SJCRH30 (cell line): ENCODE measurements at places on chromosomes 7 and 10. TPM values are rescaled to one million over a fixed set of nuclear protein-coding genes. Genes with fewer than 3 reads are reported as not detected.
A peak's percentile ranks its signal among the peaks of the same experiment; 100 is the strongest.

- no peak for DNase-seq
Observed at GRCh38 chr7:31776616-31777015, 89.6 kb downstream of the PPP1R17 start.

The PKD2L1 gene
- not detected in 2 replicates for total RNA-seq

The MCU gene
- total RNA-seq: 51.2 and 53.7 TPM in 2 replicates

The SEMA3D gene
- 4.7 and 5.5 TPM in 2 replicates for total RNA-seq

GRCh38 chr7:106392590-106392989, 107.8 kb upstream of the NAMPT start:
- no peak for DNase-seq

The NKX1-2 gene
- 0.24 and 0.56 TPM in 2 replicates for total RNA-seq

The MASTL gene
- total RNA-seq: 78.8 and 86.7 TPM in 2 replicates

DNA sequence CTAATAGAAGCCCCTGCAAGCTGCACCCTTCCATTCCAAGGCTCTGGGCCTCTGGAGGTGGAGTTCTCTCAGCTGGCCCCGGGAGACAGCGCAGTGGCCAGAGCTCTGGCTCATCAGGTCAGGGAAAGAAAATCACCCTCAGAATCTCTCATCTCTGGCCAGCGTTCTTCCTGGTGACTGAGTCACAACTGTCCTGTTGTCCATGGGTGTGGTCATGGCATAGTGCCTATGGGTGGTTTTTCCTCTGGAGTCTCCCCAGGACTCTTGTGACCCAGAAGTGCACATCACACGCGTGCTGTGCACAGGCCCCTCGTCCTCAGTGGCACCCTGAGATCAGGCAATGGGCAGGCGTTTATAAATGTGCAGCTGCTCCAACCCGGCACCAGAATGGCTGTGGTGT, 27.4 kb upstream of the FXYD4 start:
- no peak for DNase-seq

DNA sequence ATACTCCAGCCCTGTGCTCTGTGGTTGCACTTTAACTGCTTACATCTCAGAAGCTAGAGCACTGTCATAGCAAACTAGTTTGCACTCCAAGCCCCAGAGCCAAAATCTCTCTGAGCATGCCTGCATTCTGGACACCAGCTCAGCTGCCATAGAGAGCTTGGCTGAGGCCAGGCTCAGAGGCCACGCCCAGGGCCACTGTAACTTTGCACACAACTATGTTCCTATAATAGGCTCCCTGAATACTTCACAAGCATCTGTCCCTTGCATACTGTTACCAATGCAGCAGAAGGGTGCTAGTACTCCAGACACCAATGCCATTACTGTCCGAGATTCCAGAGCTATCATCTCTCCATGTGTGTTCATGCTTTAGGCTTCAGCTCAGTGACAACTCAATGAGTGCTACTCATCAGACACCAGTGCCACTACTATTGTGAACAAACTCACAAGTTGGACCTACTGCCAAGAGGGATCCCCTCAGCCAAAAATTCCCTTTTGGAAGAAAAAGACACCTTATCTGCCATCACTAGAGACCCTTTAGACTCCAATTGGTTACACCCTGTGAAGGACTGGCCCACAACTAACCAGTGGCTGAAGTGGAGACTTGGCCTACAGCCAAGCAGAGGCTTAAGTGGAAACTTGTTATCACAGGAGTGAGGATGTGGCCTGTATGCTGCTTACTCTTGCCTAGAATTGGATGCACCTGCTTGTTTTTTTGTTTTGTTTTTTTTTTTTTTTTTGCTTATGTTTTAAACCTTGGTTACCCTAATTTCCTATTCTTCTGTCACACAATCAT, 211.6 kb upstream of the MAGI2 start:
- DNase-seq: no peak

The CFAP43 gene
- not detected in 2 replicates for total RNA-seq

The CALN1 gene
- total RNA-seq: 0.02 TPM in 1 of 2 replicates, not detected in the other

DNA sequence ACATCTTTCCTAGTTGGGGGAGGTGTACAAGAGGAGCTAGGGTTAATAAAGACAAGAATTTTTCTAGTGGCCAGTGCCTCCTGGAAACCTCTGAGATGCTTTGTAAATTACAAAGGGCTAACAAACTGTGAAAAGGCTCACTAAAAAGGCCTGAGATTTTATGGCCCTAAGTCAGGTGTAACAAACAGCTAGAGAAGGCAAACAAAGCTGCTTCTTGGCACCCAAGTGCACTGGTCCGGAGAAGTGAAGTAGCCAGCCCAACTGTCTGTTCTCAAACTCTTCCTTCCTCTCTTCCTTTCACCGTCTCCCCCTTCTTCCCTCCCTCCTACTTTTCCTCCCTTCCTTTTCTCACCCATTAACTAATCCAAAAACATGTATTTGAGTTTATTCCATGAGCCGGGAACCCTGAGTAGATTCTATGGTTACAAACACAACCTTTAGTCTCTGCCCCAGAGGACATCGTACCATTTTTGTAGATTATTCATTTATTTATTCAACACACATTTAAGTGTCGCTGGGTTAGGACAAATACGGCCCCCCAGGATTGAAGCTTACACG, 143.4 kb upstream of the PCGF5 start:
- no peak for DNase-seq

- no peak for DNase-seq
Observed at GRCh38 chr10:591646-592045, 97.8 kb downstream of the DIP2C start.

- DNase-seq: no peak
Observed at GRCh38 chr10:12980713-12981306, 20.7 kb downstream of the CCDC3 start.

GRCh38 chr10:125016123-125016522, 74.2 kb downstream of the ZRANB1 start:
- DNase-seq: no peak

The AKR1C8 gene
- total RNA-seq: 0.10 and 0.23 TPM in 2 replicates

- no peak for DNase-seq
Observed at GRCh38 chr10:7610651-7611389, 55.9 kb downstream of the ITIH5 start.

DNA sequence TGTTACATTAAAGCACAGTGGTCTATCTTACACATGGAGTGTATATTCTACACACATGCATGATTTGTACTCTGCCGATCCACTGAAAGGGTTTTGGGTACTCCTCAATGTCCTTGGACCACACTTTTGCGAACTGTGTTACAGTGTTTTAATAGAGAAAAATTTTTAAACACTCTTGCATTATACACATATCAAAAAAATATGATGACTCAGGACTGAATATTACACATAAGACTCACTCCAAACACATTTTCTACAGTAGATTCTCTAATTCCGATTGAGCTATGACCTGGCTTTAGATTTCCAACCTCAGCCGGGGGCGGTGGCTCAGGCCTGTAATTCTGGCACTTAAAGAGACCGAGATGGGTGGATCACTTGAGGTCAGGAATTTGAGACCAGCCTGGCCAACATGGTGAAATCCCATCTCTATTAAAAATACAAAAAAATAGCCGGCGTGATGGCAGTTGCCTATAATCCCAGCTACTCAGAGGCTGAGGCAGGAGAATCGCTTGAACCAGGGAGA, 222.4 kb downstream of the CACNA2D1 start:
- DNase-seq: no peak

- DNase-seq: no peak
Observed at GRCh38 chr7:150396851-150397260, 17.7 kb downstream of the ZNF775 start.

- DNase-seq: no peak
Observed at GRCh38 chr10:92850185-92850584, 1.9 kb downstream of the EXOC6 start.

DNA sequence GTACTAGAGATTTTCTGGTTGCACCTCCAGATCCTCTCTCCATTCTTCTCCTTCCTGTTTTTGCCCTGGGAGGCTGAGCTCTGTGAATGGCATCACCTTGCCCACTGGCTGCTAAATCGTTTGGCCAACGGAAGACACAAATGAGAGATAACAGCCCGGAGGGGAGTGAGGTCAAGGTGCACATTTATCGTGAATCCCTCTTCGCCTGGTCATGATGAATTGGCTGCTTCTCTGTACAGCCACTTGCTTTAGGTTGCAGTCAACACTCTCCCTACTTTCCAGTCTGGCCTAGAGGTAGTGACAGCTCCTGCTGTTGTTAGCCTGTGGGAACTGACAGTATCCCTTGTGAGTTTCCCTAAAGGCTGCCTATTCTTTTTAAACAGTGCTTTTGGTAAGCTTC, 85.4 kb upstream of the CHCHD3 start:
- DNase-seq: no peak

GRCh38 chr7:73864981-73865711, 4.2 kb downstream of the TMEM270 start:
- DNase-seq: no peak

DNA sequence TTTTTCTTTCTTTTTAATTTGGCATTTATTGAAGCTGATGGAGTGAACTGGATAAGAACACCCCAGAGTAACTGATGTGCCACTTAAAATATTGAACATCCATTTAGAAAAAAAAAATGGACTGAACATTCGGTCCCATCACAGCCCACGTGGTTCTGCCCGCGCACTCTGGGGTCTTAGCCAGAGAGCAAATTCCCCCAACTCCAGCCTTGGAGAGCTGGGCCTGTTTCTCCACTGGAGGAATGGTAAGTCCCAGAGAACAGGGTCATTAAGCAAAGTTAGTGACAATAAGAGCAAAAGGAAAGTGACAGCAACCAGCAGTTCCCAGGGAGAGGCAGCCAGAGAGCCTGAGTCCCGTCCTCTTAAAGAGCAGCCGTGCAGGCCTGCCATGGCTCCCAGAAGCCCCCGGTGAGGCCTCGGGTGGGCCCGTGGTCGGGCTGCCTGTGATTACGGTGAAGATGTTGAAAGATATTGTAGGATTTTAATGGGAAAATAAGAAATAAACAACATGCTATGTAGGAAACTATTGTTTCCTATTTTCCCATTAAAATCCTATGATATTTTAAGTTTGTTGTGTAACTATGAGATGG, 487.9 kb upstream of the MKI67 start:
- no peak for DNase-seq

GRCh38 chr7:191105-191980, 1.0 kb upstream of the FAM20C start:
- DNase-seq: peak; percentile 55

GRCh38 chr7:150788474-150789269, 11.5 kb downstream of the TMEM176B start:
- no peak for DNase-seq
